Endodermal cell (in vitro differentiated cells): ENCODE measurements at places on chromosomes 4 and X.
A peak's percentile ranks its signal among the peaks of the same experiment; 100 is the strongest.

GRCh38 chrX:31123335-31123734 lies 51.5 kb upstream of the FTHL17 start:
- no peak for DNase-seq

DNA sequence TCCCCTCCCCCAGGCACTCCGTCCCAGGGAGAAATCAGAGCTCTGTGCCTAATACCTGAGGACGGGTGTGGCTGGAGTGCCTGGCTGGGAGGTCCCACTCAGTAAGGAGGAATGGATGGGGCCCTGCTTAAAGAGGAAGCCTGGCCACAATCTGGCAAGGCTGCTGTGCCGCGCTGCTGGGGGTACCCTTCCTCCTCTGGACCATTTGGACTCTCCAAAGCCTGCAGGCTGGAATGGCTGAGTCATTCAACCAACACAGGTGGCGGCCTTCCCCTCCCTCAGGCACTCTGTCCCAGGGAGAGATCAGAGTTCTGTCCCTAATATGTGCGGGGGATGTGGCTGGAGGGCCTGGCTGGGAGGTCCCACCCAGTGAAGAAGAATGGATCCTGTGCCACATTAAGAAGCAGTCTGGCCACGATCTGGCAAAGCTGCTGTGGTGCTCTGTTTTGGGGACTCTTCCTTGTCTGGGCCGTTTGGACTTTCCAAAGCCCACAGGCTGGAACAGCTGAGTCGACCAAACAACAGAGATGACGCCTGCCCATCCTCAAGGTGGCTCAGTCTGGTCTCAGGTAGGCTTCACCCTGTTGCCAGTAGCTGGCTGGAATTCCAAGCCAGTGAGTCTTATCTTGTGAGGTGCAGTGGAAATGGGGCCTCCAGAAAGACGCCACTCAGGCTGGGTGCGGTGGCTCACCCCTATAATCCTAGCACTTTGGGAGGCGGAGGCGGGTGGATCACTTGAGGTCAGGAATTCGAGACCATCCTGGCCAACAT lies 127.3 kb upstream of the HUWE1 start:
- DNase-seq, result no peak

DNA sequence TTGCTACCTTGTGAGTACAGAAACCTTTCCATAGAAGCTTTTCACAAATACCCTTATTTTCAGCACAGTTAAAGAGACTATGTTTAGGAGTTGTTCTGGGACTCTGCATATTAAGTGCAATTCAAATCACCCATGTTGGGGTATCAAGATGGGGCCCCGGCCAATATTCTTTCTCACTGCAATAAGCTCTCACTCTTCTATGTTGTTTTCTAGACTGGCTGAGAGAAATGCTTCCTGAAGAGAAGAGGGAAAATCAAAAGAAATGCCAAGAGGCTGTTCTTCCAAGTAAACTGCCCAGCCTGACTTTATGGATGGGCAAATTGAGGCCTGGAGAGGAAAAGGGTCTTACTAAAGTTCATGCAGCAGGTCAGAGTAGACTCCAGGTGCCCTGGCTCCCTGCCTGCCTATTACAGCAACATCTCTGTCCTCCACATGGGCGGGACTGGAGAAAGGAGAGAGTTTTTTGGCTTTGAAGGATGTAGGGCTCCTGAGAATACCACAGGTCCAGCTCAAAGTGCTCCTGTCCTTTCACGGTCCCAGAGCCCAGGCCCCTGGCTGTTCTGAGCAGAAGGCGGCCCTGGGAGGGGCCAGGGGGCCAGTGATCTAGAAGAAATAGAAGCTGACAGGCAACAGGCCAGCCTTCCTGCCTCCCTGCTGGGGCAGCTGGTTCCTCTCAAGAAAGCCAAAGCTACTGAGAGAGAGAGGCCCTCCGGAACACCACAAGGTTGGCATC lies 745 bp upstream of the IQSEC2 start:
- peak; percentile 46 for DNase-seq

- DNase-seq, result no peak
Measured at GRCh38 chrX:133337250-133337649, 78.0 kb downstream of the GPC4 start.

- DNase-seq, result no peak
Measured at GRCh38 chrX:10028283-10029104, 61.3 kb downstream of the CLDN34 start.

DNA sequence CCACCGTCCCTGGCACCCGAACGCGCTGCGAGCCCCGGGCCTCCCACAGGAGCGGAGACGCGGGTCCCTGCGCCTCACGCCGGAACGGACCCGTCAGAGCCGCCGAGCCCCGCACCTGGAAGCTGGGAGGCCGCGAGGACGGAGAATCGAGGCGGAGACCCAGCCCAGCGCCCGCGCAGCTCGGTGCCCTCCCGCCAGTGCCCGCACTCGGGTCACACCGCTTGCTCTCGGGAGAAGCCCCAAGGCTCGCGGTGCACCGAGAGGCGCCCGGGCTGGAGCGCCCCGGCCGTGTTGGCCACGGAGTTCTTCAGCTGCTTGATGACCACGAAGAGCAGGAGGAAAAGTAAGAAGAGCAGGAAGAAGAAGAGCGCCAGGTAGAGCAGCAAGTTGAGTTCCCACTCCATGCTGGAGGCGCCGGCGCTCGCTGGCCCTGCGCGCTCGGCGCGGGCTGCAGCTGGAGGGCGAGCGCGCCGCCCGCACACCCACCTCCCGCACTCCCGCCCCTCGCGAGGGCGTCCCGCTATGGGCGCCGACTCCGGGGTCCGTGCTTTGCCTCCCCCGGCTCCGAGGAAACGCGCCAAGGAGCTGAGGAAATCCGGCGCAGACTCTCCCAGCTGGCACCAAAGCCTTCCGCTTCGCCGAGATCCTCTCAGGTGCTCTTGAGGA lies at the start of gene SMIM43:
TSS of gene SMIM43 (minus strand) at position 463 of the 666 bp plus-strand sequence. CDS start at position 404, 59 bp downstream.
- peak; percentile 84 for DNase-seq

- DNase-seq, result no peak
Measured at GRCh38 chr4:129358571-129358970, 262.6 kb downstream of the C4orf33 start.

DNA sequence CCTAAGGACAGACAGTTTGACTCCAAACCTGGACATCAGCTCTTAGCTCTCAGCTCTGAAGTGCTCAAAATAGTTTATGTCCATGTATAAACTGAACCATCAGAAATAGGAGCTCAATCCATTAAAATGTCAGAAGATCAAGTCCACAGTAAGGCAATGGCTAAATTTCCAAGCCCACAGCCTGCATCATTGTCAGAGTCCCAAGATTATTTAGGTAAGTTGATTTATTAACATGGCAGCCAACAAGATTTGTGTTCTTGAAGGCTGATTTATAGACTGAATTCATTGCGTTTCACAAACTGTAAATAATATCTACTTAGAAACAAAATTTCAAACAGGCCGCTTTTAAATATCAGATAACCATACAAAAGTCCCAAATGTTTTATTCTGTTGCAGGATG lies 286.5 kb upstream of the ADGRL3 start:
- no peak for DNase-seq

- no peak for DNase-seq
Measured at GRCh38 chr4:108783665-108784463, 21.0 kb upstream of the ETNPPL start.

DNA sequence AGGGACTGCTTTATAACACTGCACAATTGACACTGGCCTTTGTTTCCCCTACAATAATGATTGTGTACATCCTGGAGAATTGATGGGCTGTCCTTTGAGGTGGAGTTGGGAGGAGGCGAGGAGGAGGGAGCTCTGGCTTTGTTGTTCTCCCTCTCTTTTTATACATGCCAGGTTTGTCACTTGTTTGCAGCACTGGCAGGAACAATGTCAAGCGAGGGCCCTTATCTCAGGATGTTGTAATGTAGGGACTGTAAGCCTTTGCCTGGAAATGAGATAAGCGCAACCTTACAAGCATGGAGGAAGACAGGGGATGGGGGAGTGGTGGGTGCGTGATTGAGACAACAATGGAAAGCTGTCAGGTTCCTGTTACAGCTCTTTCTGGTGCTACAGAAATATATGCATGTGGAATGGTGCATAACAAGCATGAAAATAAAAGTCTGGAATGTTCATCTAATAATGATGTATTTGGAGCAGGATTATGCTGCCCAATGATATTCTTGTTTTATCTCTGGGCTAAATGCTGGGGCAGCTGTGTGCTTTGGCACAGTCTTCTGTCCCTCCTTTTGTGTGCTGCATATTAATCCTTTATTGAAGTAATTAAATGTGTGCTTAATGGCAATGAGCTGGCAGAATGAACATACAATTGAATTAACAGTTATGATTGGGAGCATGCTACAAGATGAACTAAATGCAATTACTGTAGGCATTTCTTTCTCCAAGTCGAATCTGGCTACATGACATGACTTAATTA lies 294.4 kb downstream of the GPAT3 start:
- peak; percentile 68 for DNase-seq

GRCh38 chrX:46722742-46723568 lies 36.0 kb downstream of the SLC9A7 start:
- no peak for DNase-seq

GRCh38 chr4:126495163-126495752 lies 1137.5 kb upstream of the INTU start:
- no peak for DNase-seq

DNA sequence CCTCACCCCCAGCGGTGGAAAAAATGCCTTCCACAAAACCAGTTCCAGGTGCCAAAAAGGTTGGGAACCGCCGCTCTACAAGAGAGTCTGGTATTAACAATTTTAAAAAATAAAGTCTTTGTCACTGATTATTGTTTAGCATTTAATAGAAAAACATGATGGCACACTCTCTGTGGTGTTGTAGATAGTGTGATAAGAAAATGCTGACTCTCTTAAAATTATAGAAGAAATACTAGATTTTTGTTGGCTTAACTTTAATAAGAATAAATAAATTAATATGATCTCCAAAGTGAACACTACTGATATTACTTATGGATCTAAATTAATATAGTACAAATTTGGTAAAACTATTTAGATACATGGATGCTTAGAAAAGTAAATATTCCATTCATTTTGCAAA lies 943.5 kb downstream of the CCSER1 start:
- no peak for DNase-seq

GRCh38 chr4:100889898-100890297 lies 372.1 kb upstream of the EMCN start:
- no peak for DNase-seq

DNA sequence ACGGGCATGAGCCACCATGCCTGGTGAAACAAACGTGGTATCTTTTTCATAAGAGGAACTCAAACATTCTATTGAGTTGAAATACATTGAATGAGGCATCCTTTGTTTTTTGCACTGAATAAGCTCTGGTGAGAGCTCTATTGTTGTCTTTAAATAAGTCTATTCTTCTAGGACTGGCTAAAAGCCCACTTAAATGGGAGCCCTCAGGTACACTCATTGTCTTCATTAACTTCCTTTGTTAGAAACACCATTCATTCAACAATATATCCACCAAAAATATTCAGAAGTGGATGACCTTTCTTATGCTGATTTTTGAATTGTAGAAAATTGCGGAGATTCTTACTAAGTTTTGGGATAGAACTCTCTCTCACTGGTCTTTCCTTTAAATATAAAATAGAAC lies 568.0 kb downstream of the IL1RAPL1 start:
- no peak for DNase-seq
